ENCODE measurements at places on chromosomes 1 and 21. TPM values are rescaled to one million over a fixed set of nuclear protein-coding genes. Genes with fewer than 3 reads are reported as not detected.

The CLDN14 gene
- not detected for total RNA-seq

The KCNE2 gene
- not detected for total RNA-seq

The GIPC2 gene
- not detected for total RNA-seq

The RNF187 gene
- 40.7 TPM for total RNA-seq

The CYP4A22 gene
- total RNA-seq = not detected

The MCL1 gene
- 747 TPM for total RNA-seq

The SPATA1 gene
- 0.61 TPM for total RNA-seq

The ALPL gene
- total RNA-seq = not detected

The ZBTB8A gene
- not detected for total RNA-seq

The IGSF3 gene
- 0.22 TPM for total RNA-seq

The LIN28A gene
- not detected for total RNA-seq

The OLIG2 gene
- total RNA-seq = not detected

The RBM11 gene
- 18.7 TPM for total RNA-seq

The ADORA1 gene
- not detected for total RNA-seq

The BSND gene
- not detected for total RNA-seq

The RAB13 gene
- total RNA-seq = 0.28 TPM

DNA sequence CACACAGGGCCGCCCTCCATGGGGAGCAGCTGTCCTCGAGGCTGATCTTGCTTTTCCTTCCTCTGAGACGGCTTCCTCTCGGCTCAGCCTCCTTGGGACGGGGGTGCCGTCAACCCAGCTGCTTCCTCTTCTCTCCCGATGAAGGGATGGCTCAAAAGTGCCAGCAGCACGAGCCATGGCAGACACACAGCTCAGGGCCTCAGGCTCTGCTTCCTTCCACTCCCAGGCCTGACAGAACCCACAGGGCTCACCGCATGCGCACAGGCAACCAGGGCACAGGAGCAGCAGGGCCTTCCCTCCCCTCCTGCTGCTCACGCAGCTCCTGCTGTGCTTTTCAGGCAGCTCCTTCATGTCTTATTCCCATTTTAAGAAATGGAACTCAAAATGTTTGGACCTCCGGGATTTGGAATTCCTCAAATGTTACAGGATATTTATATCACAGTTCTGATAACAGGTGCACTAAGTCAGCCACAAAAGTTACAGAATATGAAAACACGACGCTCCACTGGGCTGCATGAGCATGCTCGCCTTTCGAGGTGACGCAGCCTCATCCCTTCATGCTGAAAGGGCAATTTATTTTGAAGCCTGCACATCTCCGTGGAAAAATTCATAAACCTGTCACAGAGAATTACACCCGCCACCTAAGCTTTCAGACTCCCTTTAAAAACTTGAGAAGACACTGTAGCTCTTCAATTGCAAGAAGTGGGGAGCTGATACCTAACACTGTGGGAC, 84.4 kb downstream of the HSF2BP start:
- DNase-seq = no peak

DNA sequence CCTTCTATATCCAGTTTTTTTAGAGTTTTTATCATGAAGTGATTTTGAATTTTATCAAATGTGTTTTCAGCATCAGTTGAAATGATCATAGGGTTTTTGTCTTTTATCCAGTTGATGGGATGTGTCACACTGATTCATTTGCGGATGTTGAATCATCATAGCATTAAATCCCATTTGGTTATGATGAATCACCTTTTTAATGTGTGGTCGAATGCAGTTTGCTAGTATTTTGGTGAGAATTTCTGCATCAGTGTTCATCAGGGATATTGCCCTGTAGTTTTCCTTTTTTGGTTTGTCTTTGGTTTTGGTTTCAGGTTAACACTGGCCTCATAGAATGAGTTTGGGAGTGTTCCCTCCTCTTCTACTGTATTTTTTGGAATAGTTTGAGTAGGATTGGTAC, 80.3 kb downstream of the DIRAS3 start:
- DNase-seq = no peak

DNA sequence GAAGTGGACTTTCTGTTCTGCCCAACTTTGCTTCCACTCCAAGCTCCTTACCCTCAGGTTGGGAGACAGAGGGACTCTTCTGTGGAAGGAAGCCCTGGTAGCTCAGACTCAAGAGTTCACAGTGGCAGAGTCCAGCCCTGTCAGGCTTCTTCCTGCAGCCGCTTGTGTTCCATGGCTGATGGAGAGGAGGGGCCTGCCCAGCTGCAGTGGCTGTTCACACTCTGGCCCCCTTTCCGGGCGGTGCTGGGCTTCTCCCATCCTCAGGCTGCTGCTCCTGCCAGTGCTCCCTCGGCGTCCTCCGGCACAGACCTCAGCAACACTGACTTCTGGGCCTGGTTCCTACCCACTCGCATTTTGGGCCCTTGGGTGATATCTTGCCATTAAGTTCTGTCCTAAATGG, 4.0 kb downstream of the KRTAP10-1 start:
- DNase-seq = no peak

DNA sequence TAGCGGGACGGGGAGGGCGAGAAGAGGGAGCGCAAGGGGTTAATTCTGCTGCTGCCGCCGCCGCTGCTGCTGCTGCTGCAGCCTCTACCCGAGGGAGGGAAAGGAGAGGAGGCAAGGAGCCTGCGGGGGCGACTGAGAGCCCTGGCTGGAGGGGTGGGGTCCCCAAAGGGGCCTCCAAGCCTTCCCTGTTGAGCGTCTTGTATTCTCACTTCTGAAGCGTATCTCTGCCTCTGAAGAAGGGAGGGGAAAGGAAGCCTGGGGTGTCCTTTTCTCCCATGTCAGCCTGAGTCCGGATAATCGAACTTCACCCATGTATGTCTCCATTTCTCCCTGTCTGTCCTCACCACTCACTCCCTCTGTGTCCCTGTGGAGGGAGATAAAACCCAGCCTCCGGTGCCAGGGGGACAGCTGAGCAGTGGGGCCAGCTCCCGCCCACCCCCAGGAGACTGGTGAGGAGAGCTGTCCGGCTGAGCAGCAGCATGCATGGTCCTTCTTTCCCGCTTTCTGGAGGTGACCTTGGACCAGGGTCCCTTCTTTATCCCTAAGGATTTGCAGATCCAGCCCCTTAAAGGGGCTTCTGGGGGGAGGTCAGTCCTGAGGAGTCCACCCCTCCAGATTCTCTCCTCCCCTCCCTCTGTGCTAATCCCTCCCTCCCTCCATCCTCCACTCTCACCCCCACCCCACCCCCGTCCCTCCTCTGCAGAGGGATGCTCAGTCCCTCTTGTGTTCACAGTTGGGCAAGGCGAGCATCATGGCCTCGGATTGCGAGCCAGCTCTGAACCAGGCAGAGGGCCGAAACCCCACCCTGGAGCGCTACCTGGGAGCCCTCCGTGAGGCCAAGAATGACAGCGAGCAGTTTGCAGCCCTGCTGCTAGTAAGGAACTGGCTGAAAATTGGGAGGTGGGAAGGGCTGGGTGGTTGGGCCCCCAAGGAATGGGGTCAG, 1.0 kb downstream of the NCDN start:
- no peak for DNase-seq

GRCh38 chr1:2355373-2356261, 35.7 kb downstream of the MORN1 start:
- DNase-seq = no peak

GRCh38 chr1:27143401-27143800, 11.5 kb downstream of the SLC9A1 start:
- DNase-seq = no peak

GRCh38 chr1:67732750-67733151, 47.8 kb downstream of the GADD45A start:
- DNase-seq = no peak

GRCh38 chr1:111214074-111214801, 13.3 kb upstream of the CHI3L2 start:
- DNase-seq = peak; percentile 12

GRCh38 chr1:58815686-58816071, 31.8 kb upstream of the JUN start:
- DNase-seq = peak; percentile 47

GRCh38 chr1:219692981-219693380, 80.1 kb upstream of the ZC3H11B start:
- no peak for DNase-seq

- DNase-seq = no peak
Measured at GRCh38 chr1:218694085-218694484, 348.9 kb downstream of the TGFB2 start.

DNA sequence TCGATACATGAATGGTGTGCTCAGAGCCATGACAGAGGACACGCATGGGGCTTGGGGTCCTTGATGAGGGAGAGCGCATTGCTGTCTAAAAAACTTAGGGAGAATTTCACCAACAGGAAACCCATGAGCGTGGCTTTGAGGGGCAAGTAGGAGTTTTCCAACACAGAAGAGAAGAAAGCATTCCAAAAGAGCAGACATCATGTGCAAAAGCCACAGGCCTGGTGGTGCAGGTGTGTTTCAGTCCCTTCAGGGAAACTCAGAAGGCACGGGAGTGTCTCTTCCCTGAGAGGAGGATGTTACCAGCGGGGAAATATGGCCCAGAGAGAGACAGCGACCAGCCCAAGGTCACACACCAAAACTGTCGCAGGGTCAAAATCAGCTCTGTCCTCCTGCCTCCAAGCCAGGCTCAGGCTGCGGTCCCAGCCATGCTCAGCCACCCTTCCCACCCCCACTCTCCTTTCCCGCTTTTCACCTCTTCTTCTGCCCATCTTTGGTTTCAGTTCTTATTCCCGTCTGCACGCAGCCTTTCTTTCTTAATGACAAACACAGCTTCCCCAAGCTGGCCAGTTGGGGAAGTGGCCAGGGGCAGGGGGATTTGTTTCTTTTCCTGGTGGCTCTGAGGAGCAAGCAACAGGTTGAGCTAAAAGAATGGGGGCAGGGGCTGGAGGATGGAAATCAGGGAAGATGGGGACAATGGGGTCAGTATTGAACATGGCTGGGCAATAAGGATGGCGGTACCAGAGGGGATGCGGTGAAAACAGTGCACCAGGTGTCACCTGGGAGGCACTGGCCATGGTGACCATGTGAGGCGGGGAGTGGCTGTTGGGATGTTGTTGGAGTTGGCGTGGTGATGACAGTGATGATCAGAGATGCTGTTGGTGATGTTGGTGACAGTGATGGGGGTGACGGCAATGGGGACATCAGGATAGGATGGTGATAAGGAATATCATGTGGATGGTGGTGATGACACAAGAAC, 10.3 kb downstream of the LAPTM5 start:
- DNase-seq = no peak

- DNase-seq = no peak
Measured at GRCh38 chr1:110591956-110592355, 14.2 kb downstream of the KCNA2 start.

- DNase-seq = no peak
Measured at GRCh38 chr1:108897865-108898720, 21.3 kb downstream of the GPSM2 start.

GRCh38 chr1:226201029-226201593, 14.6 kb upstream of the ACBD3 start:
- DNase-seq = no peak

DNA sequence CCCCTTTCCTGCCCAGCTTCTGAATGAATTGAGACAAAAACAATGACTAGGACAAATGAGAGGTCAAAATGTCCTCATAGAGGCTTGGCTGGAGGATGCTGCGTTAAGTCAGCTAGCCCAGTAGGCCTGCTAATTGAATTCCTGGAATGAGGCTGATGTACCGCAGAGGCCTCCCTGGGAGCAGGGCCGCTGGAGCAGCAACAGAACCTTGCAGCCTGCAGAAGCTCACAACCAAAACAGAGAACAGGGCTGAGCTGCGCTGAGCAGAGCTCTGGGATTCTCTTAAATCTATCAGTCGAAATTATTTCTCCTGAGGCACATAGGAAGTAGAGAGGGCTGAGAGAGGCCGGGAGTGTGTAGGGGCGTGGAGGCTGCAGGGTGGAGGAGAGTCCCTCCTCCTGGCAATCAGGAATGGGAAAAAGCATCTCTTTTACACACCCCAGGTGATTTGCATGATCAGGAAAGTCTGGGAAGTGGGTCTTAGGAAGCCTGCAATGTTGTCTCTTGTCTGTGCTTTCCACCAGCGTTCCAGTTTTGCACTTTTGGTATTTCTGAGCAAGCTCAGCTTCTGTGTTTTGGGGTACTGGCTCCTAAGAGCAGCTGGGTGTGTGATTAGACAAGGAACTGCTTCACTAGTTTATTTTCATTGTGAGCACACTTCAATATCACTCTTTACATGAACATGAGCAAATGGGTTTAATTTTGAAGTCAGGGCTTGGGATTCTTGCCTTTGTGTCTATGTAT, 66.5 kb downstream of the RYR2 start:
- no peak for DNase-seq

- no peak for DNase-seq
Measured at GRCh38 chr1:165445388-165445787, 462 bp upstream of the RXRG start.

- no peak for DNase-seq
Measured at GRCh38 chr1:222547260-222547614, 667 bp downstream of the HHIPL2 start.

GRCh38 chr1:59908084-59908483, 18.5 kb downstream of the CYP2J2 start:
- no peak for DNase-seq

GRCh38 chr21:41605178-41605933, 97.4 kb upstream of the TMPRSS2 start:
- DNase-seq = no peak

DNA sequence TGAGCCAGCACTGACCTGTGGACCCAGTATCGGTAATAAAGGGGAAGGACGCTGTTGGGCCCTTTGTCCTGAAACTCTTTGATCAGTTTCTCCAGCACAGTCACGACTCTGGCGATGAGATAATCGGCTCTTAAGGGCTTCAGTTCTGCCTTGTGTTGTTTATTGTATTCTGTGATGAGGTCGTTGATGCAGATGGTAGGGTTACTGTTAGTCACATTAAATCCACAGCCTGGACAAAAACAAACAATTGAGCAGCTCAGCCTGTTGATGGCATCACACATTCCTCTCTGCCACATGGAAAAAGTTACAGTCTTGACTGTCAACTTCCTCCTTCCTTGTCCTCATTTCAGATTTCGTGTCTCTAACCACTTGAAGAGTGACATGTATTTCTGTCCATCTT, 57.6 kb downstream of the SIM2 start:
- DNase-seq = no peak

DNA sequence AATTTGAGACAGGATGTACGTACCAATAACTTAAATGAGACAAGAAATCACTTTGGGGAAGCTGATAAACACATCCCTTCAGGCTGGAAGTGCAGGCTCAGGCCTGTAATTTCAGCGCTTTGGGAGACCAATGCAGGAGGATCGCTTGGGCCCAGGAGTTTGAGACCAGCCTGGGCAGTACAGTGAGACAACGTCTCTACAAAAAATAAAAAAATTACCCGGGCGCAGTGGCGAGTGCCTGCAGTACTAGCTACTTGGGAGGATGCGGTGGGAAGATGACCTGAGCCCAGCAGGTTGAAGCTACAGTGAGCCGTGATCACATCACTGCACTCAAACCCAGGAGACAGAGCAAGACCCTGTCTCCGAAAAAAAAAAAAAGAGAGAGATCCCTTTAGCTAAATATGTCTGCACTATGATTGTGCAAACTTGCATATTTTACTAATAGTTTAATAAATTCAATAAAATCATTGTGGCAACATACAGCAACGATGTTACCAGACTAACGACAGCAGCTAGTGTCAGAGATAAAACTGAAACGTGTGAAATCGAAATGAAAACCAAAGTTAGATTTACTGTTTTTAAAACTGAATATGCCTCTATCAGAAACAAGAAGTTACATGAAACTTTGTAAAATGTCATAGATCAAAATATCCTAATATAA, 54.7 kb downstream of the CD2 start:
- peak; percentile 50 for DNase-seq

- peak; percentile 38 for DNase-seq
Measured at GRCh38 chr1:207284209-207284897, 37.1 kb upstream of the CD55 start.
